ENCODE measurements at places on chromosomes 12 and 14. TPM values are rescaled to one million over a fixed set of nuclear protein-coding genes. Genes with fewer than 3 reads are reported as not detected.

- no peak for DNase-seq
- no peak overlapping the region for H3K27ac ChIP-seq
- no peaks in the 10 kb centered on the region for H3K27me3 ChIP-seq
- H3K4me3 ChIP-seq: no peak overlapping the region
- H3K4me1 ChIP-seq: no peaks in the 10 kb centered on the region
These were observed 354.9 kb downstream of the TMEM121 start for GRCh38 chr14:105881021-105881930.

GRCh38 chr12:132367071-132367851 is 37.9 kb upstream of the GALNT9 start:
- H3K4me3 ChIP-seq: no peak overlapping the region
- no peaks in the 10 kb centered on the region for H3K4me1 ChIP-seq
- no peaks in the 10 kb centered on the region for H3K36me3 ChIP-seq
- DNase-seq: no peak
- H3K27me3 ChIP-seq: peaks cover 21% of the 10 kb centered on the region

GRCh38 chr12:51531978-51532497 is 59.0 kb upstream of the SCN8A start:
- H3K4me3 ChIP-seq: no peak overlapping the region
- H3K36me3 ChIP-seq: no peaks in the 10 kb centered on the region
- DNase-seq: peak; percentile 61
- no peaks in the 10 kb centered on the region for H3K27me3 ChIP-seq

GRCh38 chr14:81122326-81122725 is 98.4 kb downstream of the GTF2A1 start:
- no peak for DNase-seq
- H3K4me1 ChIP-seq: no peaks in the 10 kb centered on the region
- no peak overlapping the region for H3K4me3 ChIP-seq

- no peak for DNase-seq
- no peaks in the 10 kb centered on the region for H3K36me3 ChIP-seq
- H3K27me3 ChIP-seq: no peaks in the 10 kb centered on the region
- no peak overlapping the region for H3K27ac ChIP-seq
- no peaks in the 10 kb centered on the region for H3K4me1 ChIP-seq
These were observed 72.6 kb downstream of the CHST11 start for GRCh38 chr12:104529130-104529874.

- H3K27ac ChIP-seq: no peak overlapping the region
These were observed 56.2 kb upstream of the CCT2 start for GRCh38 chr12:69529021-69529420.

- DNase-seq: no peak
- H3K4me3 ChIP-seq: no peak overlapping the region
- H3K36me3 ChIP-seq: no peaks in the 10 kb centered on the region
- no peak overlapping the region for H3K27ac ChIP-seq
- H3K4me1 ChIP-seq: no peaks in the 10 kb centered on the region
- H3K27me3 ChIP-seq: no peaks in the 10 kb centered on the region
These were observed 197.7 kb upstream of the CNOT2 start for GRCh38 chr12:70045514-70045913.

DNA sequence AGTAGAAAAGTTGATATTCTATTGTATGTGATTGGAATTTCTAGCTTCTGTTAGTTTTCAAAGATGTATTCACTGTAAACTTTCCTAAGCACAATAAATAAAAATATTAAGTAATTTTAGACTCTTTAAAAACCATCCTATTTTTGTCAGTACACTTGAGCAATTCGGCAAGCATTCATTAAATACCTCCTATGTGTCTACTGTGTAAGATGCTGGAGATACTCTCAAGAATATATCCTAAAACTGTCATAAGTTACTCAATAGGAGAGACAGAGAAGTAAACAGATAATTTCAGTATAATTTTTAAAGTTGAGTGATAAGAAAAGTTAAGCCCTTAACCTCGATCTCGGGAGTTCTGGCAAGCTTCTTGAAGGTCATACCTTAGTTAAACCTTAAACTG is 46.1 kb downstream of the FANCM start:
- H3K27ac ChIP-seq: no peak overlapping the region
- no peak overlapping the region for H3K4me3 ChIP-seq
- DNase-seq: no peak
- no peaks in the 10 kb centered on the region for H3K36me3 ChIP-seq

- no peak for DNase-seq
- no peaks in the 10 kb centered on the region for H3K27me3 ChIP-seq
- H3K36me3 ChIP-seq: peaks cover 39% of the 10 kb centered on the region
- no peak overlapping the region for H3K4me3 ChIP-seq
- H3K4me1 ChIP-seq: no peaks in the 10 kb centered on the region
- no peak overlapping the region for H3K27ac ChIP-seq
These were observed 28.1 kb downstream of the ATP6V1D start for GRCh38 chr14:67331368-67332125.

DNA sequence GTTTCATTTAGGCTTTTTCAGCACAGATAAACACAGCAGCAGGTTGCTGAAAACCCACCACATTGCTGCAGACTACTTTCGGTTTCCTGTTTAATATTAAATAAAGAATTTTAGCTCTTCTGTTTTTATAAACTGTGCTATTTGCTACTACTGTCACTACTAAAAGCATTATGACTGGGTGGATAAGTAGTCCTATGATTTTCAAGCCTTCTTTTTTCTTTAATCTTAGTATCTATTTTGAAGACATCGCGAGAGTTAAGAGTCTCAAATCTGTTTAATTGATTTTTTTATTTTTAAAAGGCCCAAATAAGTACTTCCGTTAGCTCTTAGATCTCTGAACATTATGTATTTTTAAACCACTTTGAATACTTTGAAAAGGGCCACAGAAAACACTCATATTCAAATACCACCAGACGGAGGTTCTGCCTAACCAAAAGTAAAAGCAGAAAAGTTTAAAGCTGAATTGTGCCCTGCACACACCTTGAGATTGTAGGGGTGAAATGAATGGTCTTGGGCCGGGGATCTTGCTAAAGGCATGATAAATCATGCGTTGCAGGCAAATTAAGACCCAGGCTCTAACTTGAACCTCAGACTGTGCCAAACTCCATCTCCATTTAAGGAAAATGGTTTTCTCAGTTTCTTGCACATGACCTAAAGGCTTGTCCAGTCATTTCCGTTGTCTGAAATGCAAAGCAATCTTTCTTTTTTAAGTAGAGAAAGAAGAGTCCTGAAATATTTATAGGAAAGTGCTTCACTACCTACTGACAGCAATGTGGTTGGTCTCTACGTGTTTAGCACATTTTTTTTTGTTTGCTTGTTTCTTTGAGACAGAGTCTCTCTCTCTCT is 13.6 kb upstream of the FOXN3 start:
- DNase-seq: peak; percentile 5
- peak overlapping the region; percentile 49 for H3K4me3 ChIP-seq
- peaks cover 44% of the 10 kb centered on the region for H3K4me1 ChIP-seq
- peak overlapping the region; percentile 68 for H3K27ac ChIP-seq
- H3K27me3 ChIP-seq: no peaks in the 10 kb centered on the region
- H3K36me3 ChIP-seq: no peaks in the 10 kb centered on the region

- H3K27ac ChIP-seq: no peak overlapping the region
- H3K4me3 ChIP-seq: no peak overlapping the region
- H3K4me1 ChIP-seq: peaks cover 2% of the 10 kb centered on the region
- H3K36me3 ChIP-seq: no peaks in the 10 kb centered on the region
- H3K27me3 ChIP-seq: peaks cover 3% of the 10 kb centered on the region
These were observed 27.7 kb downstream of the VDR start for GRCh38 chr12:47877081-47877480.

NOXRED1 gene
- total RNA-seq: 1.7 TPM

A2M gene
- total RNA-seq: not detected

Data from T-cell (primary cell).